ENCODE measurements at places on chromosomes 3 and 15.

- no peak for DNase-seq
Observed at GRCh38 chr15:89119489-89120478, 31.5 kb downstream of the ABHD2 start.

DNA sequence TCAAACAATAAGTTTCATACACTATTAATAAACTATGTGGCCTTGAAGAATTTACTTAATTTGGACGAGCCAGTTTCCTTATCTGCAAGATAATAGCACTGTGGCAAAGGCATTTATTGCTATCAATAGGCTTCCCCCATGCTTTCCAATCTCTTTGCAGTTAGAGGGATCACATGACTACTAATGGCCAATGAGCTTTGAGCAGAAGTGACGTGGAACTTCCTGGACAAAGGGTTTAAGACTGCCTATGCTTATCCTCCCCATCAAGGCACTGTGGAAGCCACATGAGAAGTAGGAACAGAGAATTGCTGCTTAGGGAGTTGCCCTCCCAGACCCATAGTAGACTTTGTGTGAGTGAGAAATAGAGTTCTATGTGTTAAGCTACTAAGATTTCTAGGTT lies 16.7 kb upstream of the ZMAT3 start:
- no peak for DNase-seq

GRCh38 chr3:41649129-41649739 lies 312.7 kb downstream of the ULK4 start:
- DNase-seq: no peak

GRCh38 chr15:99467853-99468464 lies 97.8 kb upstream of the MEF2A start:
- DNase-seq: no peak

- no peak for DNase-seq
Observed at GRCh38 chr3:190205739-190206138, 85.0 kb upstream of the P3H2 start.

GRCh38 chr3:148896062-148896461 lies 31.0 kb downstream of the CPA3 start:
- DNase-seq: no peak

GRCh38 chr15:31489801-31490646 lies 163.4 kb downstream of the KLF13 start:
- DNase-seq: no peak

GRCh38 chr15:79609506-79609905 lies 177.4 kb downstream of the MINAR1 start:
- no peak for DNase-seq

GRCh38 chr3:37580237-37580636 lies 281.4 kb upstream of the CTDSPL start:
- peak; percentile 69 for DNase-seq

- DNase-seq: peak; percentile 83
Observed at GRCh38 chr15:101115393-101115785, 136.5 kb downstream of the CHSY1 start.

- DNase-seq: no peak
Observed at GRCh38 chr3:141059816-141060215, 8.7 kb downstream of the SPSB4 start.
